NCI-H187 (cell line): ENCODE measurements at places on chromosomes 2 and 18.

GRCh38 chr18:42958353-42958752 is 157.1 kb downstream of the RIT2 start:
- DNase-seq = no peak

- DNase-seq = no peak
These were observed 61.8 kb downstream of the NXPH2 start for GRCh38 chr2:138718405-138718804.

DNA sequence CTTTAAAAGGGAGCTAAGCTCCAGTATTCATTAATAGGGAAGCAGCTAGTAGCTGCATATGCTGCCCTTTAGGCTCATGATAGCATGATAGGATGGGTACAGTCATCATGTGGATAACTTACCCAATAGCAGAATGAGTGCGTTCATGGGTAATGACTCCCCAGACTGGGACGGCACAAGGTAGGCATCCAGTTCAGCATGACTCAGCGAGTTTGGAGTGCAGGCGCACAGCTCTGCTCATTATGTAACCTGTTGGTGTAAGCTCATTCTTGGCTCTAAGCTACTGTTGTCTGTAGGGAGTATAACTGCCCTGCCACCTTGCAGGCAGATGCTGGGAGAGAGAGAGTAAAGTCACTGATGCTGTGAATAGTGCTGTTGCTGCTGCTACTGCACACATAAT is 209.2 kb upstream of the SYT4 start:
- no peak for DNase-seq

- no peak for DNase-seq
These were observed 4.6 kb downstream of the RPS27A start for GRCh38 chr2:55236992-55237543.

DNA sequence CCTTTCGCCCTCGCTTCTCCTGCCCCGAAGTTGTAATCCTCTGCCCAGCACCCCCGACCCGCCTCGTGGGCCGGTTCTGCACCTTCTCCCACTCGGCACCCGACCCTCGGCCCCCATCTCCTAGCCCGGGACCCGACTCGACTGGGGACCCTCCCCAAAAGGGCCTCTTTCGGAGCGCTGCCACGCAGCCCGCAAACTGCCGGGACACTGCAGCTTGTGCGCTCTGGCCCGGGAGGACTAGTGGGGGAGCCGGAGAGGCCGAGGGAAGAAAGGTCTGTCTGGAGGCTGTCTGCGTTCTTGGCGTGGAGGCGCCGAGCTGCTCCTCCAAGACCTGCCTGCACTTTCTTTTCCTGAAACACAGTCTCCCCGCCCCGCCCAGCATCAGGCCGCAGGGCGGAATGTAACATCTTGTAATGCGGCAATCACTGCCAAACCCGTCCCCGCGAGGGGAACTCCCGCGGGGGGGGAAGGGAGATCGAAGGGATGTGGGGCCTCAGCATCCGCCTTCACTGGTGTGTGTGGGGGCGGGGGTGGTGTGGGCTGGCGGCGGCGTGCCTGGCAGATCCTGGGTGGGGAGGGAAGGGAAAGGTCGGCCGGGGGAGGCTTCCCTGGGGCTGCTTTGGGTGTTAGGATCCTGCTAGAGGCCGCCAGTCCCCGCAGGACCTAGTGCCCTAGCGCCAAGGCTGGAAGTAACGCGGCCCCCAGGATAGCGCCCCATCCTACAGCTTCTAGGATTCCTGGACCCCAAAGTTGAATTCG is 7.4 kb downstream of the DLX2 start:
- DNase-seq = no peak

DNA sequence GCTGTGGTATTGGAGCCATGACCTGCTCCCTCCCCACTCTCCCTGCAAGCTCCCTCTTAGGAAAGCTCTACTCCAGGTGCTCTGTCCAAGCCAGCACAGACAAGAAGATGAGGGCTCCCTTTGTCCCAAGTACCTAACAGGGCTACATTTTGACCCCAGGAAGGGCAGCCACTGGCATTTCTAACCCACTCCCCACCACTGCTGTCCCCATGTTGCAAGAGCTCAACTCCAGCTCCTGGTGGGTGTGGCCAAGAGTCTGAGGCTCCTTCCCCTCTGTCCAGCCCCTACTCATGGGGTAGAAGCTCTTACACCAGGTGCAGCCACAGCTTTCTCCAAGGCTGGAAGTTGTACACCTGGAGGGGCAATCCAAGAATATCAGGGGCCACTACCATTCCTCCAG is 127.0 kb upstream of the NPAS2 start:
- no peak for DNase-seq

DNA sequence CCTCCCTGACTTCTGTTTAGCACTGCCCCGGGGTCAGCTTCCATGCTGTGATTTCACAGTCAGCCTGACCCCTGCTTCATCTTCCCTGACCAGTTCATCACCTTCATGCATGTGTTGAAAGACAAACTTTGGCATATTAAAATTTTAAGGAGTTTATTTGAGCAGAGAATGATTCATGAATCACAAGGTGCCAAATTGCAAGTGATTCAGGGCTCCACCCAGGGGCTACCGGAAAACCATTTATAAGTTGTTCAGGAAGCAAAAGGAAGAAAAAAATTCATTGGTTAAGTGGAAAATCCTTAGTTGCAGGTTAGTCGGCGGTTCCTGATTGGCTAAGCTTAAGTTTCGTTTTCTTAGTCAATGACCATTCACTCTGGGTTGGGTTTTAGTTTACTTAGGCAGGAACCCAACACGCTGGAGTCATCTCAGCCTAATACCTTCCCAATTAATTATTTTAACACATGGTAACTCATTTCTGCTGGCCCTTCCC is 10.6 kb downstream of the IL1F10 start:
- DNase-seq = no peak

- no peak for DNase-seq
These were observed 31.7 kb upstream of the CYBRD1 start for GRCh38 chr2:171490577-171490976.

DNA sequence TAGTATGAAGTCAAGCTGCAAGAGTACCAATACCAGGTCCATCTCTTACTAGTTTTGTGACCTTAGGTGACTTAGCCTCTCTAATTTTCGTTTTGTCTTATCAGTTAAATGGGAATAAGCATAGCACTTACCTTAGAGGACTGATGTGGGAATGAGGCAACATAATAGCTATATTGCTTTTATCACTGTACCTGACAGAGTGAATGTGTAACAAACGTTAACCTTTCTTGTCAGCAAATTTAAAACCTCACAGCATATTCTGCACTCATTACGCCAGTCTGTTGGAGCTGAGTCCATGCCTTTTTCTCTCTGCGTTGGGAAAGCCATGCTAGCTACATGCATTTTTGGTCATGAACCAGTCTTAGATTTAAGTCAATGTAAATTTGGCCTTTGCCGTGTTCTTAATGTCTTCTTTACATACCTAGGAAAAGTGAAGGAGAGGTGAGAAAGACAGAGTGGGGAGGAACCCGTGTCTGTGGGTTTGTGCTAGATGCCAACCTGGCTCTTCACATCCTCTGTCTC is at the start of gene IL36B:
Gene IL36B, minus strand, starts transcription at position 472 of the 522 bp plus-strand sequence.
- no peak for DNase-seq
